Cardiac septum (tissue), 1 donor: ENCODE measurements at places on chromosomes 12 and 14. TPM values are rescaled to one million over a fixed set of nuclear protein-coding genes. Genes with fewer than 3 reads are reported as not detected.
A peak's percentile ranks its signal among the peaks of the same experiment; 100 is the strongest.

Gene CELA1
- not detected for total RNA-seq

DNA sequence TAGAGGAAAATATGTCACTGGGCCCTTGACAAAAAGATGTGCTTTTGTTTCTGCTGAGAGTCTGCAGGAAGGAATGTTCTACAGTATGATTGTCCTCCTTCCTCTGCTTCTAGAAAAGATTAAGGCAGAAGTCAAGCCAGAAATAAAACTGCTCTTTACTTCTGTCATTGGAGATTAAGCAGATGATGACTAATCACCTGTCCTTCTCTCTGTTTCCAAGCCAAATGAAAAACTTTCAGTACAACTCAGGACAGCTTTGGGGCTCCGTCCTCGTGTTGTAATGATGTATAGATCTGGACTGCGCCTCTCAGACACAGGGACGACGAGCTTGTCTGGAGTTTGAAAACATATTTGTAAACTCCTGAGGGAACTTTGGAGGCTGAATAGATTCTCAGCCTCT, 159.3 kb downstream of the DYRK2 start:
- DNase-seq = no peak

- DNase-seq = no peak
Observed at GRCh38 chr12:41419131-41419893, 231.2 kb downstream of the PDZRN4 start.

GRCh38 chr12:11895421-11896078, 175.2 kb upstream of the BCL2L14 start:
- DNase-seq = no peak

Gene ADIPOR2
- total RNA-seq = 33.4 TPM

Gene RHNO1
- 8.3 TPM for total RNA-seq

Gene CLEC2B
- 6.7 TPM for total RNA-seq

DNA sequence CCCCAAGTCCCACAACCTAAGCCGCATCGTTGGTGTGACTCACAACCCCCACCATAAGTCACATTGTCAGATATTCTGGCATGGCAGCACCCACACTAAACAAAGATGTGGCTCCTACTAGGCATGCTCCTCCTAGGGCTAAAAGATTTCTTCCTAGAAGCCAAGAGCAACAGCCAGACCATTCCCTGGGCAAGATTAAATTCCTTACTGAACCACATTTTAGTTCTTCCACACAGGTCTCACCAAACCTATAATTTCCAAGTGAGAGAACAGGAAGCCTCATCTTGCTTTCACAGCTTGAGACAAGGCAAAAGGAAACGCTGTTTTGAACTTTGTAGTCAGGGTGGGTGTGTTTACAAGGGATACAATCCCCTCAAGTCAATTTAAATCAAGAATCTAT, 632.8 kb downstream of the DIO2 start:
- DNase-seq = no peak

DNA sequence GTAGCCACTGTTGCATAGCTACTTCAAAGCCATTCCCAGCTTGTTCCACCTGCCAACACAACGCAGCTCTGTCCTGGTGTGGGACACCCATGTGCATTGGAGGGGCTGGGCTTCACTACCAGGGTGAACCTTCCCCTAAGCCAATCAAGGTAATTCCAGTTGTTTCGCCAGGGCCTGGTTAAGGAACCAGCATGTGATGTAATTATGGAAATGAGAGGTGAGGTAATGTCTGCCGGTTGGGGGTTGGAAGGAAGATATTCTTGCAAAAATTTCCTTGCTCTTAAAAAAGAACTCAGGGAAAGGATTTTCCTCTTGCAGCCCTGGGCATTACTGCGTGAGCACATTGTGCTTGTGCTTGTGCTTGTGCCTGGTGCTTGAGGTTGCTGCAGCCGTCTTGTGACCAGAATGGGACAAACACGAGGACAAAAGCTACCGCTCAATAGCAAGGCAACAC, 14.9 kb downstream of the TUBA1C start:
- DNase-seq = no peak

- DNase-seq = no peak
Observed at GRCh38 chr12:13195250-13195649, 1.3 kb upstream of the EMP1 start.

Gene ATL1
- total RNA-seq = 1.5 TPM

- DNase-seq = no peak
Observed at GRCh38 chr12:168763-169525, 45.0 kb downstream of the SLC6A12 start.

Gene REM2
- total RNA-seq = 0.19 TPM

Gene TAS2R20
- total RNA-seq = 1.3 TPM

DNA sequence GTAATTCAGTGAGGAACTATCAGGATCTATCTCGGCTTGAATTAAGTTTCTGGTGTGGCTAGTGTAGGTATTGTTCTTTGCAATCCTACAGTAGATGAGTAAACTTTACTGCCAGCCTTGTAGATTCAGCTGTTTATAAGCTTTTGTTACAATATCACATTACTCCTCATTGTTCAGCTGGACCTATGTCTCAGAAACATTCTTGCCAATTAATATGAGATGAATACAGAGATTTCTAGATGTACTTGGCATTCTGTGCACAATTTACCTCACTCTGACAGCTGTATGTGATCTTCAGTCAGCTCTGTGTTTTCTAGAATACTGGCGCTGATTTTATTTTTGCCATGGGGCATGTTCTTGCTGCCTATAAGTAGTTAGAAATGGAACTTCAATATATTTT, 55.7 kb downstream of the METTL25 start:
- DNase-seq = no peak

- DNase-seq = no peak
Observed at GRCh38 chr14:99407416-99407815, 73.2 kb downstream of the SETD3 start.

Gene ERP27
- total RNA-seq = 0.11 TPM

Gene CARMIL3
- total RNA-seq = 0.05 TPM

DNA sequence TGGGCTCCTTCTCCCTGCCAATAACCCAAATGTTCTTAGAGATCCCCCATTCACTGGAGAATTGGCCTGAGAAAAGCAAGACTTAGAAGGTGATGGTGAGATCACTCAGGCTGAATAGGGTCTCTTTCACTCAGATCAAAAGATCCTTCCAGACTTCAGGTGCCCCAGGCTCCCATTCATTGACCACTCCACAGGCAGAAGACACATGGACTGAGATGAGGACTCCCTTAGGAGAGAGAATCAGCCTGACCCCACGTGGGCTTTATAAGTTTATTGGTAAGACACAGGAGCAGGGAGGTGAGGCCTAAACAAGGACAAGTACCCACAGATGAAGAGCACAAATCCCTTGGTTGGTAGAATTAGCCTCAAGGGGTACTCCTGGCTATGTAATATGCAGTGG, 6.1 kb upstream of the KRT72 start:
- DNase-seq = no peak

DNA sequence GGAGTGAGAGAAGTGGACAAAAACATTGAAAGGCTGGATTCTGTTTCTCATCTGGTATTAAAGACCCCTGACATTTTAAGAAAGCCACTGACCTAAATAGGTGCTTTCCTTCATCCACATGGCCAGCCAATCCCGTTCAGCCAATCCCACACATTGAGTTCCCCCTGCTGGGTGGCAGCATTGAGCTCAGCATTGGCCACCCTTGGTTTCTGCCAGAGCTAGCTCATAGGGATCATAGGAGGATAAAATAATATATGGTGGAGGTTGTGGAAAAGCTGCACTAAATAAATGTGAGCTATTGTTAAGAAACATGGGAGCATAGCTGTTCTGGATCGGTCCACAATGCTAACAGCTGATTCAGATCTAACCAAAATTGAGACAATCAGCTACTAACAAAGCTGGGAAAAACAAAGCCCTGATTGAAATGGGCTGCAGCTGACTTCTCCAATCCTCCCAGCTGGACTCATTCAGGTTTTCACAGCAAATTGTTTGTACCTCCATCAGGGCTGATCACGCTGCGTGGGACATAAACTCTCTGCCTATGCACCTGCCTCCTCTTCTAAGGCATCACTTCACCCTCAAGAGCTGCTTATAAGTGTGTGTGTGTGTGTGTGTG, 256.5 kb downstream of the EMP1 start:
- no peak for DNase-seq

Gene KRT81
- not detected for total RNA-seq

DNA sequence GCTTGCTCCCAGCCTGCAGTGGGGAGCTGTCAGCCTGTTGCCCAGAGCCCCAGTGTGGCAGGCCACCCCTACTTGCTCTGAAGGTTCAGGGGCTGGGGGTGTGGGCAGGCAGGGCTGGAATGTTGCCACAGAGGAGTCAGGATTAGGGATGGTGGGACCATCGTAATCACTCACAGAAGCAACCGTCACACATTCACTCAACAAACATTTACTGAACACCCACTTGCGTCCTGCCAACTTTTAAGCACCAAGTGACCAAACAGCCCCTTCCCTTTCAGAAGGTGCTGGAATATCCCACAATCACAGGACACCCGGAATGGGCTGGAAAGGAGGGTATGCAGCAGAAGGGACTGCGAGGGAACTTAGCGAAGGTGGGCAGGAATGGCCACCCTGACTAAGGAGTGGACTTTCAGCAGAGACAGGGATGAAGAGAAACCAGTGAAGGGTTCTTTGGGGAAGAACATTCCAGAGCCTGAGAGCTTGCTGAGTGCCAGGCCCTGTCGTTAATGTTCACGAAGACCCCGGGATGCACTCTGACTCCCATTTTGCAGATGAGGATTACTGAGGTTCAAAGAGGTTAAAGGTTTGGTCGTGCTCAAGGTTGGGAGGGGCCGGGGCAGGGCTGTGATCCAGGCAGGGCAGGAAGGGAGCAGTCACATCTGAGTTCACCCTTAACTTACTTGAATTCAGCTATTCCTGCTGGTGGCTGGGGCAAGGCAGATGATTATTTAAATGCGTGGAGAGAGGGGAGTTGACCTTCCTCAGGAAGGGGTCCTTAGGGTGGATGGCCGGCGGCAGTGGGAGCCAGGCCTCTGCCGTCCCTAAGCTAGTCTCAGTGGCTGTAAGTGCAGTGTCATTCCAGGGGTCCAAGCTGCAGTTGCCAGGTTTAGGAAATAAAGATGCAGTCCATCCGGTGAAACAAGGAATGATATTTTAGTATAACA, 2.3 kb upstream of the ZBTB42 start:
- no peak for DNase-seq

- peak; percentile 35 for DNase-seq
Observed at GRCh38 chr14:100785626-100786025, 40.3 kb upstream of the MEG3 start.

Gene TAS2R31
- 2.1 TPM for total RNA-seq

DNA sequence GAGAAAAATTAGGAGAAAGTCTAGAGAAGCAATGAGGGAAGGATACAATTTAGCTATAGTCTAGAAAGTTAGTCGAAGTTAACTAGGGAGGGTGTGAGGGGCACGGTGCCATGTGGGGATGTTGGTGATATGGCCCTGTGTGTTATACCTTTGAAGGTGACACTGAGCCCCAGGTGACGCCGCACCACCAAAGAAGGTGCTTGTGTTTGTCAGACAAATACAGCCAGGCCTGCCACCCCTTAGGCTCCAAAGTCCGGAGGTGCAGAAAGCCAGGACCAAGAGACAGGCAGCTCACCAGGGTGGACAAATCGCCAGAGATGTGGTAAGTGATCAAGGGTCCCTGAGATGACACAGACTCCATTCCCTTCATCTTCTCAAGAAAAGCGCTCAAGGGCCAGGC, 1.1 kb downstream of the C1S start:
- peak; percentile 29 for DNase-seq

Gene SP1
- 31.3 TPM for total RNA-seq

Gene SPIC
- not detected for total RNA-seq

Gene ZNF385A
- 4.8 TPM for total RNA-seq

Gene RPGRIP1
- not detected for total RNA-seq

Gene PAPLN
- total RNA-seq = 1.3 TPM

Gene DBX2
- 0.19 TPM for total RNA-seq

DNA sequence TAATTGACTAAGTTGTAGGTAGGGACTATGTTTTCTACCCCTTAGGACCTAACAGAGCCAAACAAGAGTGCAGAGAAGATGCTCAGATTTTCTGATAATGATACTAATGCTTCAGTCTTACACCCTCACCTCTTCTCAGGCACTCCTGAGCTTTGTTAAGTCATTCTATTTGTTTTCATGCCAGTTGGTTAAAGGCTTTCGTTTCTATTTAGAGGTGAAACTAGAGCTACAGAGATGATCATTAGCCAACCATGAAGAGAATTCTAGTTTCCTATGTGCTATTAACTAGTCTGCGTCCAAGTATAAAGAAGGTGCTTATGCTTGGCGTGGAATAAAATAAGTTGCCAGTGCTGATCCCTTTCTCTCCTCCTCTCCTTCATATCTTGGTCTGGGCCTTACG, 34.6 kb upstream of the PYGL start:
- no peak for DNase-seq

Gene RFLNA
- total RNA-seq = not detected

- no peak for DNase-seq
Observed at GRCh38 chr12:43579206-43579605, 27.2 kb upstream of the ADAMTS20 start.

DNA sequence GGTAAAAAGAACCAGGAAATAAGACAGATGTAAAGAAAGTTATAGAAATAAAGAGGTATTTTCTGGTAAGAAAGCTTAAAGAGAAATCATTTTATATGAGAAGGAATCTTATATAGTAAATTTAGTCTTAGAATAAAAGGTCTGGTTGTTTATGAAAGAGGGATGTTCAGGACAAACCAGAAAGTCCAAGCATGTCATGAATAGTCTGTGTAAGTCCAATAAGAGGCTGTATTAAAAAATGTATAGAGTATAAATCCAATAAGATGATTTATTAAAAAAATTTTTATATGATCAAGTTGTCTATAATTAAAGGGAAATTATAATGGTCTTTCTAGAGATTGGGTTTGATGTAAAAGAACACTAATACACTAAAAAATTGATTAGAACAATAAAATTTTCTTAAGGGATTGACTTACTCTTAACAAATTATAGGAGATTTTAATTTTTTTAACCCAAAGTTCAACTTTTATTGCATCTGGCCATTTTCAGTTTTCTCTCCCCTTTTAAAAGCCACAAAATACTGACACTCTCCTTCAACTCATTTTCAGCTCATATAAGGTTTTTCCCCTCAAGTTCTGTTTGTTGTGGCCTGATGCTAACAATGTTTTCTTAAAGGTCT, 35.1 kb downstream of the ST8SIA1 start:
- no peak for DNase-seq

DNA sequence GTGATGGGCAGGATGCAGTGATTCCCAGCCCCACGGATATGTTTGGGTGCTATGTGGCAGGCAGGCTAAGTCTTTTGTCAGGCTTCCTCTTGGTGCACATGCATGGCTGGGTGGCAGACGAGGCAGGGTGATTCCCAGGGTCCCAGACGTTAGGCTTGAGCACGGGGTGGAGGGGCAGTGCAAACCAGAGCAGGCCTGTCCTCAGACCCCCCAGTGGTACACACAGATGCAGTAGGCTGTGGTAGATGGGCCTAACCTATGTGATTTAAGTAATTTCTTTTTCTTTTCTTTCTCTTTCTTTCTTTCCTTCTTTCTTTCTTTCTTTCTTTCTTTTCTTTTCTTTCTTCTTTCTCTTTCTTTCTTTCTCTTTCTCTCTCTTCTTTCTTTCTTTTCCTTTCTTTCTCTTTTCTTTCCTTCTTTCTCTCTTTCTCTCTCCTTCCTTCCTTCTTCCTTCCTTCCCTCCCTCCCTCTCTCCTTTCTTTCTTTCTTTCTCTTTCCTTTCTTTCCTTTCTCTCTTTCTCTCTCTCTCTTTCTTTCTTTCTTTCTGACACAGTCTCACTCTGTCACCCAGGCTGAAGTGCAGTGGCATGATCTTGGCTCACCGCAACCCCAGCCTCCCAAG, 41.6 kb downstream of the PIK3C2G start:
- DNase-seq = no peak

Gene PPP1R1A
- total RNA-seq = 37.9 TPM
